Stimulated activated CD4-positive, alpha-beta T cell treated with anti-CD3 and anti-CD28 coated beads, Interleukin-12 subunit alpha, Interleukin-12 subunit beta, amount 100 ng/mL, for 48 hours (primary cell): ENCODE measurements at places on chromosomes 13 and 19.

- DNase-seq = peak; percentile 86
Observed at GRCh38 chr19:20237773-20238623, 71.0 kb downstream of the ZNF486 start.

GRCh38 chr19:4568886-4569285, 9.4 kb upstream of the SEMA6B start:
- DNase-seq = no peak

DNA sequence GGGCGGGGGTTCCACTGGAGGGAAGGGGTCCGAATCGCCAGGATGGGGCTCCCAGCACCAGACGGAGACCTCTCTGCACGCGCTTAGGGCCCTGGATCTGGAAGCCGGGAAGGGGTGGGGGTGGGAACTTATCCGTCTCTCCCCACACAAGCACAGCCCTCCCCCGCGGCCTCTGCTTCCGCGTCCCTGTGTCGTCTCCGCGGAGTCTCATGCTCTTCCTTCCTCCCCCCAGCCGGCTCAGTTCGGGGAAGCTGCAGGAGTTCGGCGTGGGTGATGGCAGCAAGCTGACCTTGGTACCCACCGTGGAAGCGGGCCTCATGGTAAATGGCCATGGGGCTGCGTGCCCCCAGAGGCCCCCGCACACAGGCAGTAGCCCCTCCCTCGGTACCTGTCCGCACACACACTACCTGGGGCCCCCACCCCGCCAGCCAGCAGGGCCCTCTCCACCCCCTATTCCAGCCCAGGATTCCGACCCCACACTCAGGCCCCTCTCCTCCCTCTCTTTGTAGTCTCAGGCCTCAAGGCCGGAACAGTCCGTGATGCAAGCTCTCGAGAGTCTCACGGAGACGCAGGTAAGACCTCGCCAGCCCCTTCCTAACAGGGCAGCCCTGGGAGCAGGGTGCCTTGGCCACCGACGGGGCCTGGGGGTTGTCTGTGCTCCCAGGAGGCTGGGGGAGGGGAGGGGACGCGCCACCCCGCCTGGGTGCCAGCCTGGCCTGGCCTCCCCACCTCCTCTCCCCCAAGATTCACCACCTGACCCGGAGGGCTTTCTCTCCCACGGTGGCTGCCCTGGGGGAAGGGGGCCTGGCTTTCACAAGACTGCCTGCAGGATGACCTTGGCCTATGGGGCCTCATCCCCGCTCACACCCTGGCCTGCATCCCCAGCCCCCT, 3.2 kb downstream of the MIDN start:
- no peak for DNase-seq

DNA sequence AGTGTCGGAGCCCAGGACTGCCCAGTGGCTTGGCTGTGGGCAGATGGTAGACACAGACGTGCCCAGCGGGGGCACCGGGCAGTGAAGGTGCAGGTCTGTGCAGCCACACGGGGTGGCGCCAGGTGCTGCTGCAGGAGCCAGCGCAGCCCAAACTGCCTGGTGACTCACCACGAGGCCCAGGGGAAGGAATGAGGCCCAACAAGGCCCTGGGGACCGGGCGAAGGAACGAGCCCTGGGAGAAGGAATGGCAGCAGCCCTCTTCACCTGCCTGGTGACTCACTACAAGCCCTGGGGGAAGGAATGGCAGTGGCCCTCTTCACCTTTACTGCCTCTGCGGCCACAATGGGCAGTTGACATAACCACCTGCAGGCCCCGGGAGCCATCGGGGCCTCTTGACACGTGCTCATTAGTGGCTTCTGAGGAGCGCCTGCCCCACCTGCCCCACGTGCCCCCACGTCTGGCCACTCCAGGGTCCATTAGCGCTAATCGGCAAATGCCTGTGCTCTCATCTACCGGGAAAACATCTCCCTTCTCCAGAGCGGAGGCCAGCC, 9.3 kb downstream of the MED16 start:
- DNase-seq = no peak

GRCh38 chr19:44666852-44667556, 4.3 kb upstream of the CEACAM19 start:
- no peak for DNase-seq

- no peak for DNase-seq
Observed at GRCh38 chr13:48370815-48371214, 42.1 kb downstream of the LPAR6 start.

DNA sequence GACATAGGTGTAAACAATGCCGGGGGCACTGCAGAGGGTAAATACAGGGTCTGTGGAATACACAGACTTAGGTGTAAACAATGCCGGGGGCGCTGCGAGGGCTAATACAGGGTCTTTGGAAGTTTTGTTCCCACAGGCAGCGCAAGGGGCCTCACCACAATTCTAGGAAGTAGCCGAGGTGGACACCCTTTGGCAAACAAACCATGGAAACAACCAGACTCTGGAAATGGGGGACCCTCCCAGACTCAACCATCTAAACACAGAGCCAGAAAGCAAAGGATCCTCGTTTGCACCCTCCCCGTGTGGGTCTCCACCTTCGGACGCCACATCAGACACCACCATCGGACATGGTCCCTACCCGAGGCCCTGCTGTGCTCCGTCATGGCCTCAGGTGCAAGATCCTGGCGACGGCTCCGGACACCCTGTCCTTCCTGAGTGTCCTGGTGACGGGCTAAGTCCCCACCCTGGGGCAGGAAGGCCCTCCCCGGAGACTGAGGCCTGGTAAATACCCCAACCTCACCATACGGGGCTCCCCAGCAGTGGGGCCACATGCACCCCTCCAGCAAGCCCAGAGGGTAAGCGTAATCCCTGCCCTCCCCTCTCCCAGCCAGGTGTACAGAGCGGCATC, 16.7 kb upstream of the PLPP2 start:
- no peak for DNase-seq

DNA sequence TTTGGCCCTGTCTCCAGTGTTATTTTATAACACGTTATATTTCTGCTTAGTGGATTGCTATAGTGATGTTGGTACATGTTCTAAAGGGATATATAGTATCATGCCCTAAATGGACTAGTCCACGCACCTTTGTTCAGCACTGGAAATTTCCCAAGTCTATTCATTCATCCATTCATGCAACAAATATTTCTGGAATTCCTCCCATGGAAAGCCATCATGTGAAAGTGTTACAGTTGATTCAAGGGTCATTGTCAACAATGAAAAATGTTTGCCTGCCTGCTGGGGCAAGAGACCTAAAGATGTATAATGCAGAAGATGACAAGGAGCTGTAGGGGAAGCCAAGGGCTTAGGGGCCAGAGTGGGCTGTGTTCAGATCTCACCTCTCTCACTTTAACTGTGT, 10.8 kb upstream of the HSPH1 start:
- no peak for DNase-seq
